ENCODE measurements at places on chromosomes 6 and 20.

- no peak for DNase-seq
Observed at GRCh38 chr20:14406495-14406894, 69.1 kb upstream of the FLRT3 start.

GRCh38 chr6:124008000-124008987, 204.6 kb downstream of the NKAIN2 start:
- no peak for DNase-seq

GRCh38 chr6:28349344-28349891, 329 bp upstream of the ZKSCAN3 start:
- DNase-seq, result no peak

GRCh38 chr6:149112976-149113375, 204.5 kb upstream of the TAB2 start:
- no peak for DNase-seq

- DNase-seq, result no peak
Observed at GRCh38 chr6:144338951-144339700, 54.0 kb downstream of the UTRN start.

DNA sequence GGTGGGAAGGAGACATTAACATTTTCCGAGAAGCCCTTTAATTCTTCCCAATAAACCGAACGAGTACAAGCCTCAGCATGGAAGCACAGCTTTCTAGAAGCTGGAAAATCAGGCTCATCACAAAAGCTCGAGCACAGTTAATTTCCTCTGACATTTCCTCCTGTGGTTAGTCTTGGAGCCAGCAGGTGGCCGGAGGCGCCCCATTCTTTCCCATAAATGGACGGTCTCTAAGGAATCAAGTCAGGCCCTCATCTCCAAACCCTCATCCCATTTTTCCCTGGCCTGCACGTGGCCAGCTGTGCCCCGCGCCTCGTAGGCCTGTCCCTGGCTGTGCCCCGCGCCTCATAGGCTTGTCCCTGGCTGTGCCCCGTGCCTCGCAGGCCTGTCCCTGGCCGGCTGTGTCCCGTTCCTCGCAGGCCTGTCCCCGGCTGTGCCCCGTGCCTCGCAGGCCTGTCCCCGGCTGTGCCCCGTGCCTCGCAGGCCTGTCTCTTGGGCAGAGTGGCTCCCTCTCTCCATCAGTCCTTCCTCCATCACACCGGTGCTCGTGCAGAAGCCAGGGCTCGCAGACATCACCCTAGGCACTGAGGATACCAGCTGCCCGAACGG, 19.7 kb upstream of the NTSR1 start:
- no peak for DNase-seq

DNA sequence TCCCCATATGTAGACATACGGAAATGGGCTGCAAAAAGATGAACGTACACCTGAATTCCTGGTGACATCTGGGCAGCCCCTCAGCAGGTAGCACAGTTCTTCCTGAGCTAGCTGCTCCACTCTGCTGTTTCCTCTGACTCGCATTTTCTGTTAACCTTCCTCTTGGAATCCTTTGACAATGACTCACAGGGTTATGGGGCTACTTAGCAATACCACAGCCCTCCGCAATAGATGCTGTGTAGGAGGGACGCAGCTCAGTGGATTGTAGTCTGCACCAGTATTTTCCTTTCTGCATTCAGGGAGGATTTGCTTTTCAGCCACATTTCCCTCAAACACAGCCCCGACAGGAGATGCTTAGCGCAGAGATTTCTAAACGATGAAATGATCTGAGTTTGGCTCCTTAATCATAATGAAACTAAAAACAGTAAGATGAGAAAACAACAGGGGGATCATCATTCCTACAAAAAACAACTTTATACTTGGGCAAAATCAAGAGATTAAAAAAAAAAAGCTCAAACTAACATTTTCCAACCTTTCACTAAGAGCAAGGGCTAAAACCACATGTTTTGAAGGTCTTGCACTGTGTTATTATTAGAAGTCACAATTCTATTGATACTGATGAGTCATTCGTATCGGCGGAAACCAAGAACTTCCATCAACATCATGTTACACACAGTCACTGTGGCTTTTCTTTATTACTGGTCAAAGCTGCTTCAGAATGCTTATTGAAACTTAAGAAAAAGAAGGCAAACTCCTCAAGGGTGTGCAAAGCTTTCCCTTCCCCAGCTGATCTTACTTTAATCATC, 12.2 kb downstream of the BACH2 start:
- no peak for DNase-seq

DNA sequence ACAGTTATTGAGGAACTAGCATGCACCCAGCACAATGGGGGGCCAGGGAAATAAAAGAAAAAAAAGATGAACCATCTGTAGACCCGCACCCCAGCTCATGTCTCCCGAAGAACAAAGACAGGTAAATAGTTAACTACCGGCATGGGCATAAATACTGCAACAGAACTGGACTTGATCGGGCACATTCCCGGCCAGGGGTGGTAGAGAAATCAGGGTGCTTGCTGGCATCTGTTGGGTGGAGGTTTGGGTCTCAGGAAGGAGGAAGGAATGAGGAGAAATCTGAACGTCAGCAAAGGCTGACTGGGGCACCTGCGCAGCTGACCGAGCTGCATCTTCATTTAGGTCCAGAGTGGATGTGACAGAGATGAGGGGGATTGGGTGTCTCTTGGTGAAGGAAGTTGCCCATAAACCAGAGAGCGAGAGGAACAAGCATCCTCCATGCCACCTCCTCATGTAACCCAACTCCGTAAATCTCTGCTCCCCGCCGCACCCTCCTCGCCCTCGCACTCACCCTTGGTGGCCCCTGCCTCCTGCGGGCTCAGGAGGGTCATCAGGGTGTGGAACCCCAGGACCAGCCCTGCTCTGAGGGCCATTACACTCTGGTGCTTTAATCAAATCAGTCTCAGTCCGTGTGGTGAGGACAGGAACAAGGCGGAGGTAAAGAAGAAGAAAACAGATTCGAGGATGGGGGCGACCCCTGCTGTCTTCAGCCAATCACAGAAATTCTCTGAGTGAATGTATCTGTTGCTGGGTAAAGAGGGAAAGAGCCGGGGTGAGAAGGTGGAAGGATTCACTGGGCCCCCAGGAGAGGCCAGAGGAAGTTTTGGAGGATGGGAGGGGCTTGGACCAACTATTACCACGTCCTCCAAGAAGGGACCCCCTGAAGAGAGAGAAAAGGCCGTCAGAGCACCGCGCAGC, at the start of gene HLA-DOA:
TSS of gene HLA-DOA (minus strand) at position 648 of the 918 bp plus-strand sequence.
- DNase-seq, result no peak

DNA sequence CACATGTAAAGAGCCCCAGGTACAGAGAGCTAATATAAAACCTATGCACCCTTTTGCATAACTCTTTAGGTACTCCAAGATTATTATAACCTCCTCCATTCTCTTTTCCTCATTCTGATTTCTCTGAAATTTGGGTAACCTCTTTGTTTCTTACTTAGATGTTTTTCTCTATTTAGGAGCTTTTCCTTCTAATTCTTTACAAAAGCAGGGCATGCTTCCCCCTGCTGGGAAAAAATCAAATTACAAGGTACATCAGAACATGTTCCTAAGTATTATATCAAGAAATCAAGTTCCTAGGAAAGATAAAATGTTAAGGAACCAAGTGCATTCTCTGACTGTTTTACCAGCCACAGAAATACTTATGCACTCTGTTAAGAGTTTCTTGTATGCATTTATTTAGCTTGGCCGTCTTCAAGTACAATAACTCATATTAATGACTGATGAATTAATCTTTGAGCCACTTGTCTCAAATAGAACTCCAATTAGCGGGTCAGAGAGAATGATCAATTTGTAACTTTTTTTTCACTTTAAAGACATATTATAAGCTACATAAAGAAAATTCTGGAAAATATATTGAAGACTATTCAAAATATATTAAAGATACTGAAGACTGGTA, 2.1 kb downstream of the KHDRBS2 start:
- no peak for DNase-seq

- no peak for DNase-seq
Observed at GRCh38 chr6:168979254-168979653, 274.4 kb downstream of the THBS2 start.

DNA sequence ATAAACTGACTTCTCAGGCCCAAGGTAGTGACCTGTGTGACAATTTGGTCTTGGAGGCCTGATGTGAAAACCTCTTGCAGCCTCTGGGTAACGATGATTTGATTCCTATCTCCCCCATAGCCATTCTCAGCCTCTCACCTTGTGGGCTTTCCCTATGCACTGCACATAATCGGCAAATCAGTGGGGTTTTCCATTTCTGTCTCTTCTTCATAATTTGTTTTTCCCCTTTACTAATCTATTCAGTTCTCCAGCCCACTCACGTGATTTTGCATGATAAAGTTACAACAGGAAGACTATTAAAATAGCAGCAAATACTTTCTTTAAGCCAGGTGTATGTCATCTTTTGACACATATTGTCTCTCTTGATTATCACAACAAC, 893.7 kb downstream of the TFAP2A start:
- no peak for DNase-seq

DNA sequence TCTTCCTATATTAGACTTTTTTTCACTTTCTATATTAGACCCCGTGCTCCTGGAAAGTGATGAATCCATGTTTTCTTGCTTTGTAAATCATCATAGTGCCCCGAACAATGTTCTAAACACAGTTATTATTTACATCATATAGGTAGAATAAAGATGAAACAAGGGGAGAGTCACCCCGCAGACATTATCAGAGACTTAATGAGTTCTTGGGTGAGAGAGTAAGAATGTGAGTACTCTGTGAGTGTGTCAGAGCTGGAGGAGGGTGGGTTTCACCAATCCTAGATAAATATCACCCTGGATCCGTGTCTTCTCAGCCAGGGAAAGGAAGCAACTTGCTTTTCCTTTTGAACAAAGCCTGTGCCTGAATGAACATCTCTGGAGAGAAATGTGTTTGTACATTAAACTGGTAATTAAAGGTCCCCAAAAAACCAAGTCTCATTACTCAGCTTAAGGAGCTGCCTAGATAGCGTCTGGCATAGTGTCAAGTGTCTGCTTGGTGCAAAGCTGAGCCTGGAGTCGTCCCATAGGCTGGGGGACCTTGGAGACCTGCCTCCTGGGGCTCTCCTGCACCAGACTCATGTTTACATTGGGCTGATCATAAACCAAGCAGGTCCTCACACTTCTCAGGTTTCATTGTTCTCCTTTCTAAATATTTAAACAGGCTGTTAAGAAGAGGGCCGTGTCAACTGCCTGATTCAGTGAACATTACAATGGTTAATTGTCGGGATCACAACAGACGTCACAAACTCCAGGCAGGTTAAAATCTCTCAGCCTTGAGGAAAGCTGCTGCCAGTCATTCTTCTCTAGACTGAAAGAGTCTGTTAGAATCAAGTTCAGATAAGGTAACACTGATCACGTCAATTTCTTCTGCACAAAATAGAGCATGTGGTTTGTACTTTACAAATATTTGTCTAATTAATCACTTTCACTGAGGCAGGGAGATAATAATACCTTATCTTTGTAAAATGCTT, 179.7 kb upstream of the MYLIP start:
- no peak for DNase-seq

DNA sequence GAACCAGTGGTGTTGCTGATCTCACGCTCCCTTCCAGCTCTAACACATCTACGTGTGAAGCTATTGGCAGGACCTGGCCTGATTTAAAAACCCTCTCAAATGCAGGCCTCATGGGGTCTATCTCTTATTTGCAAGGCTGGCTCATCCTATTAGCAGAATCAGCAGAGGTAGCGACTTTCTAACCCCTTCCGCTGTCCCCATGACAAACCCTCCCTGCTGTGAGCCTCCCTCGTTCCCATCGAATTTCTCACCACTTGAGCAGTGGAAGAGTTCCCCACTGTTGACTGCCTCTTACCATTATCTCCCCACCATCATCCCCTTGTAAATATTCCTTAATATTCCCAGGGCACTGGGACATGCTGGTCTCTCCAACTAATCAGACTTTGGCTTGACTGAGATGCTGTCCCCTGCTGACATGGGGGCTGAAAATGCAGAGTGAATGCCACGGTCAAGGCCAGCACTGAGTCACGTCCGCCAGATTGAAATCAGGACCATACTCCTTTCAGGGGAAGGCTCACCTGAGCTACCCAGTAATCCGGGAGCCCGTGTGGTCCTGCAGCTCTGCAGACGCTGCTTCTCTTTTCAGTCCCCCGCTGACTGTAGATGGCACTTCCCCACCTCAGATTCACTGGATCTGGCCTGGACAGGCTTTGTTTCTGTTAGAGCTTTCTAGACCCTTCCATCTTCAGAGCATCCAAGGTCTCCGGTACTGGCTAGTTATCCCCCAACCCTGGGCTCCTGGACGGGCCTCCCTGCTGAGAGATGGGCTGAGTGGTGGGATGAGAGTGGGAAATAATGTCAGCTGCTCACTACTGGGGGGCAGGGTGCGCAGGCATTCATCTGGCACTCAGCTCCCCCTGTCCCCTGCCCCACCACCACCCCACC, 23.1 kb downstream of the AAR2 start:
- DNase-seq, result no peak

- DNase-seq, result no peak
Observed at GRCh38 chr20:48298851-48299484, 513.7 kb upstream of the SULF2 start.

DNA sequence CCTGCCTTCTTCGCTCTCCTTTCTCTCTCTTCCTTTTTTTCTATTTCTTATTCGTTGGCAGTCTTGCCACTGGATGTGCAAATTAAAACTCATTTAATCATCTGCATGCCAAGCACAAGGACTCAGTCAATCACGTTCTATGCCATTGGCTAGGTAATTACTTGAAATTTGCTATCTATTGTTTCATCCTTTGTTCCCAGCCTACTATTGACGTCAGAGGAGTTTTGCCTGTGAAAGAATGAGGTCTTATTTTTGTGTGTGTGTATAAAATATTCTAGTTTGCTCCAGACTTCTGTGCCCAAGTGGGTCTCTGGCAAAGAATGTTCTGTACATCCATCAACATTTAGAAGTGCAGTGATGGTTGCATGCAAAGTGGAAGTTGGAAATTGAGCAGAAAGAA, 132.3 kb upstream of the DOK5 start:
- DNase-seq, result no peak

DNA sequence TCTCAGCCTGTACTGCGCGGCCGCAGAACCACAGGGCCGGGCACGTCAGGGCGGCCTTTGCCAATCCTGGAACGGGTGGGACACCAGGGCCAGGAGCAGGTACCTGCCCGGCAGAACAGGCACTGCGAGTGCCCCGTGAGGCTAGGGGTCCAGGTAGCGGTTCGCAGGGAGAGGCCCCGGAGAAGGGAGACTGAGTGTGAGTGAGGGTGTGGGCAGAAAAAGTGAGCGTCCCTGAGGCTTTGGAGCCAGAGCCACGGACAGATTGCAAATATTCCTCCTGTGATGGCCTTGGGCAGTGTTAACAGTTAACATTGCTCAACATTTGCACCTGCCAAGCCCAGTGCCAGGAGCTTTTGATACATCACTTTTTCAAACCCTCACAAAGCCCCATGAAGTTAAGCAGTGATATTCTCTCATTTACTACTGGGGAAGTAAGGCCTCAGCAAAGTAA, 491 bp downstream of the GNMT start:
- DNase-seq, result no peak

- no peak for DNase-seq
Observed at GRCh38 chr20:11921321-11921720, 3.6 kb downstream of the BTBD3 start.

DNA sequence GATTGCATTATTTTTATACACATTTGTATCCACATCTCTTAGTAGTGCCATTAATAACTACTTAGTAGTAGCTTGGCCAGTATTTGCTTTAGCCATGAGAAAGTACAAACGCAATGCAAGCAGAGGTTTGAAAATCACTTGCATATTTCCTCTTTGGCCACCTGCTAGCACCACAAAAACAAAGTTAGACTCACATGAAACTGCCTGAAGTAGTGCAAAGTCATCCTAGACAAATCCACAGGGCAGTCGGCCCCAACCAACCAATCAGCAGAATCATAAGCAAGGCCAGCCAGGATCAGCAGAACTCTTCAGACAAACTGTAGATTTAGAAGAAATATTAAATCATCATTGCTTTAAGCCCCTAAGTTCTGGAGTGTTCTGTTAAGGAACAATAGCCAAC, 135.2 kb upstream of the VGLL2 start:
- DNase-seq, result no peak

- DNase-seq, result no peak
Observed at GRCh38 chr6:10854922-10855632, 16.7 kb upstream of the MAK start.
